Lower lobe of right lung (tissue), 2 donors: ENCODE measurements at places on chromosomes 2 and 18. TPM values are rescaled to one million over a fixed set of nuclear protein-coding genes. Genes with fewer than 3 reads are reported as not detected.

Gene EVA1A
- 31.7 TPM for total RNA-seq

DNA sequence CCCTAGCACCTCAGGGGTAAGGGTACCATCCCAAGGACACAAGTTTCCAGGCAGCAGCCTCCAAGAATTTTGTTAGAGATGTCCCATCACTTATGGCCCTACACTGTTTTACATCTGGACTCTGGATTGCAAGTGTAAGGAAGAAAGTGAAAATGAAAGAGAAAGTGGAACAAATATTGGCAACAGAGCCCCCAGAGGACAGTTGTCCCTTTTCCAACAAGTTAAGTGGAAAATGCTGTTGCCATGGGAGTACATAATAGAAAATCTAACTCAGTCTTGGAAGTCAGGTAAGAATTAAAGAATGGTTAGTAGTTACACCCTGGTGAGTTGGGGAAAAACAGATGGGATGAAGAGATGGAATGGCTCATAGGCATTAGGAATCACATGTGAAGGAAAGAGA, 50.6 kb downstream of the TTC21B start:
- peak overlapping the region; percentile 42 for H3K27ac ChIP-seq
- peaks cover 38% of the 10 kb centered on the region for H3K36me3 ChIP-seq
- DNase-seq = no peak
- H3K4me3 ChIP-seq = no peak overlapping the region

GRCh38 chr2:55311444-55311870, 42.4 kb upstream of the MTIF2 start:
- DNase-seq = no peak
- H3K27ac ChIP-seq = no peak overlapping the region
- no peaks in the 10 kb centered on the region for H3K4me1 ChIP-seq
- H3K4me3 ChIP-seq = no peak overlapping the region
- no peaks in the 10 kb centered on the region for H3K27me3 ChIP-seq

- H3K27ac ChIP-seq = no peak overlapping the region
- DNase-seq = no peak
- H3K36me3 ChIP-seq = no peaks in the 10 kb centered on the region
- no peak overlapping the region for H3K4me3 ChIP-seq
- no peaks in the 10 kb centered on the region for H3K4me1 ChIP-seq
Observed at GRCh38 chr2:25190536-25190935, 22.2 kb upstream of the POMC start.

Gene CFAP65
- 7.6 TPM for total RNA-seq

DNA sequence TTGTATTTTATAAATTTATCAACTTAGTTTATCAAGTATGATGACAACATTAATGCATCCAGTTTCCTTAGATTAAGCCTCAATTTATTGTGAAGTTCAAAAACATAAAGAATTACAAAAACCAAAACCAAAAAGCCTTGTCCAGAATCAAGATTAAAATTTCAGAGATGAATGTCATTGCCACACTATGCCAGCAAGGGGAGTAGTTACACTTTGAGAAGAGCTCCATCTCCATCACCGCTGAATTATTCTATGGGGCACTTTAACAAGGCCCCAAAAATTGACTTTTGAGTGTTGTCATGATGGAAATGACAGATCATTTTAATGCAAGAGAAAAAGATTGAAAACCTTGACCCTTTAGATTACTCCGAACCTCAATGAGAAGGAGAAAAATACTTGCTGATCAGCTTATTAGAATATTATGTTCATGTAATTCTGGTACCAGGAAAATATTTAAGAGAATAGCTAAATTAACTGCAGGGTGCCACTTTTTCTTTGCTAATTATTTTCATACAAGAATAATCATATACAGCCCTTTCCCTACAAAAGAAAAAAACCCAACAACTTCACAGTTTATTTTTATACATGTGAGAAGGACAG, 152.5 kb upstream of the AQP4 start:
- H3K27me3 ChIP-seq = no peaks in the 10 kb centered on the region
- no peak overlapping the region for H3K27ac ChIP-seq
- H3K4me1 ChIP-seq = no peaks in the 10 kb centered on the region
- H3K36me3 ChIP-seq = no peaks in the 10 kb centered on the region
- DNase-seq = no peak

Gene CTLA4
- 0.86 TPM for total RNA-seq

DNA sequence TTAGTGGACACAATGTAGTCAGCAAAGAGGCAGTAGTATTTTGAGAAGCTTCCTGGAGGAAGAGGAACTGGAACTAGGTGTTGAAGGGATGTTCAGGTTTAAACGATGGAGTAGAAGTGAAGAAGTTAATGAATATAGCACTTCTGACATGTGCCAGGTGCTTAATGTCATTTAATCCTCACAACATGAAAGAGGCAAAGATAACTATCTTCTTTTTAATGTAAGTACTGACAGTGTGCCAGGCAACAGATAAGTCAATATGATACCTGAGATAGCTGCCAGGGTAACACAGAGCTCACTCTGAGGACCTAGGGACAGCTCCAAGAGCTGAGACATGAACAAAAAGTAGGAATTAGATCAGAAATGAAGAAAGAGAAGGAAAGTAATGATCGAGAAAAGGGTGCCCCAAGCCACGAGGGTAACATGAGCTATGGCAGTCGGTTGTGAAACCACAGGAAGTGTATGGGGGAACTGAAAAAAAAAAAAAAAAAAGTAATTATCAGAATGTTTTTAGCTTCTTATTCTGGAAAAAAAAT, 140.7 kb downstream of the RNF144A start:
- H3K27me3 ChIP-seq = no peaks in the 10 kb centered on the region
- H3K4me3 ChIP-seq = no peak overlapping the region
- H3K4me1 ChIP-seq = peaks cover 13% of the 10 kb centered on the region
- no peak for DNase-seq
- no peaks in the 10 kb centered on the region for H3K36me3 ChIP-seq

Gene LONRF2
- total RNA-seq = 2.1 TPM

- no peak for DNase-seq
- peaks cover 22% of the 10 kb centered on the region for H3K4me1 ChIP-seq
- H3K27me3 ChIP-seq = peaks cover 57% of the 10 kb centered on the region
- no peak overlapping the region for H3K4me3 ChIP-seq
Observed at GRCh38 chr18:46759890-46760289, 3.0 kb upstream of the ST8SIA5 start.
